HFFc6 (cell line): ENCODE measurements at places on chromosomes 1 and 21. TPM values are rescaled to one million over a fixed set of nuclear protein-coding genes. Genes with fewer than 3 reads are reported as not detected.

Gene KISS1
- total RNA-seq, result 2.5 to 4.3 TPM (median 3.4 TPM) in 3 replicates

DNA sequence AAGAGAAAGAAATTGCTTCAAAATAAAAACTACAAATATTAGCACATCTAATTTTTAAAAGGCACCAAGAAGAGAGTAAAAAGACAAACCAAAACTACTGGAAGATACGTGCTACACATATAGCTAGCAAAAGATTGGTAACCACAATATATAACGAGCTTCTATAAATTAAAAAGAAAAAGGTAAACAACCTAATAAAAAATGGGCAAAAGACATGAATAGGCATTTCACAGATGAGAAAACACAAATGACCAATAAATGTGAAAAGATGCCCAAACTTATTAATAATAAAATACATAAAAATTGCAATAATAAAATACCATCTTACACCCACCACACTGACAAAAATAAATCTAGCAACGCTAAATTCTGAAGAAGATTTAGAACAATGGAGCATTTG, 26.2 kb downstream of the LEMD1 start:
- no peak for DNase-seq

Gene GDAP2
- total RNA-seq, result 22.2 to 26.6 TPM (median 24.2 TPM) in 3 replicates

- DNase-seq, result no peak
These were observed 76.2 kb upstream of the TMEM51 start for GRCh38 chr1:15077384-15077783.

Gene MYOG
- not detected in 3 replicates for total RNA-seq

DNA sequence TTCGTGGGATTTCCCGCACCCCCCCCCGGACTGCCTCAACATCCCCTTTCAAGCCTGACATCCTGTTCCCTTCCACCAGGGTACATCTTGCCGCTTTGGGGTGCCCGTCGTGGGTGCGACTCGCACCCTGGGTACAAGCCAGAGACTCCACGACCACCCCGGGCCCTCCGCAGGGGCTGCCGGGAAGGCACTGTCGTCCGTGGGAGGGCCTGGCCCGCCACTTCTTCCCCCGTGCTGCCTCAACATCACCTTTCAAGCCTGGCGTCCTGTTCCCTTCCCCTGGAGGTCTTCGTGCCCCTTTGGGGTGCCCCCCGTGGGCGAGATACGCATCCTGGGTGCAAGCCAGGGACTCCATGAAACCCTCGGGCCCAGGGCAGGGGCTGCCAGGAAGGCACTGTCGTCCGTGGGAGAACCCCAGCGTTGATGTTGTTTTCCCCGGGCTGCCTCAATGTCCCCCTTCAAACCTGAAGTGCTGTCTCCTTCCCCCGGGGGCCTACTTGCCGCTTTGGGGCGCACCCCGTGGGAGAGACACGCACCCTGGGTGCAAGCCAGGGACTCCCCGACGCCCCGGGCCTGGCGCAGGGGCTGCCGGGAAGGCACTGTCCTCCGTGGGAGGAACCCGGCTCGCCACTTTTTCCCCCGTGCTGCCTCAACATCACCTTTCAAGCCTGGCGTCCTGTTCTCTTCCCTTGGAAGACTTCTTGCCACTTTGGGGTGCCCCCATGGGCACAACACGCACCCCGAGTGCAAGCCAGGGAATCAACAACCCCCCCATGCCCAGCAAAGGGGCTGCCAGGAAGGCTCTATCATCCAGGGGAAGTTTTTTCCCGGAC, 138.6 kb downstream of the LIPI start:
- no peak for DNase-seq

DNA sequence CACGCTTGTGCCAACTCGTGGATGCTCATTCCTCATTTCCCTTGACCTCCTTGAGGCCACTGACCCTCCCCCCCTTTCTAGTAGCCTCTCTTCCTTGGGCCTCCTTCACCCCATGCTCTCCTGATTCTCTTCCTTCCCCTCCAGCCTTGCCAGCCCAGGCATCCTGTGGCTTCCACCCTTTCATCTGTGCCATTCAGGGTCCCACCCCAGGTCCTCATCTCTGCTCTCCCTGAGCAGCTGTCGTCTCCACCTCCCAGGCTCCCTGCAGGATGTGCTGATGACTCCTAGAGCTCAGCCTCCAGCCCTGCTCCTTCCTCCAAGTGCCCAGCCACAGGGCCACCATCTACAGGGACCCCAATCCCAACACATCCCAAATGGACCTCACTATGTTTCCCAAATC, 197.4 kb downstream of the GRIK3 start:
- DNase-seq, result no peak

Gene MEX3A
- 2.0 to 2.7 TPM (median 2.4 TPM) in 3 replicates for total RNA-seq

- no peak for DNase-seq
These were observed 33.4 kb downstream of the OR2G3 start for GRCh38 chr1:247638781-247639180.
